Activated CD4-positive, alpha-beta T cell treated with anti-CD3 and anti-CD28 coated beads, Interleukin-2, amount 10 ng/mL, durations not matched to agents 7 days and 5 days (primary cell): ENCODE measurements at places on chromosomes 1 and 21. TPM values are rescaled to one million over a fixed set of nuclear protein-coding genes. Genes with fewer than 3 reads are reported as not detected.

GRCh38 chr1:117097443-117097842, 24.1 kb downstream of the TRIM45 start:
- DNase-seq = no peak

GRCh38 chr1:92118826-92119225, 38.7 kb downstream of the BTBD8 start:
- DNase-seq = no peak

FMN2 gene
- total RNA-seq = not detected

DNA sequence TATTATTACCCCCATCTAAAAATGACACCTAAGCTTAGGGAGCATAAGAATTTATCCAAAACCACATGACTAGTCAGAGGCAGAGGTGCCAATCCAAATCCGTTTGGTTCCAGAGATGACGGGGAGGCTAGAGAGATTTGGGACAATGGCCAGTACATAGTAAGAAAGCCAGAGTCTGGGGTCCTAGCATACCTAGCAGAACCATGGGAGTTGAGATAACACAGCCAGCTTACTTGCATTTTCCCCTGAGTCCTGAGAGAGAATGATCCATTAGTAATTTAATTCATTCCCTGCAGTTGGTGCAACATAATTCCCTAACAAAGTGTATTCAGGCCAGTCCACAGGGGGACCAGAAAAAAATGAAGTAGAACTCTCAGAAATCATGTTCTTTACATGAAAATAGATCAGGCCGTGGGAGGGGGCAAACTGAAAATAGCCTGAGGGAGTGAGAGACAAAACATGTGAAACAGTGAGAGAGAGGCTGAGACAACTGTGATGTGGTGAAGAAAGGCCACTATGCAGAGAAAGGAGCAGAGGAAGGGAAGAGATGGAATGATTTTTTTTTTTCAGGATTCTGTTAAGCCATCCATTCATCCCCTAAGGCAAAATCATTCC, 243.3 kb downstream of the BRINP2 start:
- DNase-seq = no peak

DNA sequence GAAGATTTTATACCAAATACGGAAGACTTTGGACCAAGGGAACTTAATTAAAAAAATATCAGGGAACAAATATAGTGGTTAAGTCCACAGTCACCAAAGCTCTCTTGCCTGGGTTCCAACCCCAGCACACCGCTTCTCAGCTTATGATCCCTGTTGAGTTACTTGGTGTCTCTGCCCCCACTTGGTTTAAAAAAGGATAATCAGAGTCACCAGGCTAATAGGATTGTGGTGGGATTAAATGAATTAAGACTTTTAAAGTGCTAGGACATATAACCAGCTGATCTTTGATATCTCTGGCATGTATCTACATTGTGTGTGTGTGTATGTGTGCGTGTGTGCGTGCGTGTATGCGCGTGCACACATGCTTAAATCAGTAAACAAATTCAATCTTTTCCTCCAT, 474.7 kb upstream of the DAB1 start:
- DNase-seq = no peak

GRCh38 chr1:15188130-15188524, 34.6 kb downstream of the TMEM51 start:
- no peak for DNase-seq

GRCh38 chr1:4768553-4768952, 114.1 kb downstream of the AJAP1 start:
- DNase-seq = no peak

KDF1 gene
- total RNA-seq = not detected

DNA sequence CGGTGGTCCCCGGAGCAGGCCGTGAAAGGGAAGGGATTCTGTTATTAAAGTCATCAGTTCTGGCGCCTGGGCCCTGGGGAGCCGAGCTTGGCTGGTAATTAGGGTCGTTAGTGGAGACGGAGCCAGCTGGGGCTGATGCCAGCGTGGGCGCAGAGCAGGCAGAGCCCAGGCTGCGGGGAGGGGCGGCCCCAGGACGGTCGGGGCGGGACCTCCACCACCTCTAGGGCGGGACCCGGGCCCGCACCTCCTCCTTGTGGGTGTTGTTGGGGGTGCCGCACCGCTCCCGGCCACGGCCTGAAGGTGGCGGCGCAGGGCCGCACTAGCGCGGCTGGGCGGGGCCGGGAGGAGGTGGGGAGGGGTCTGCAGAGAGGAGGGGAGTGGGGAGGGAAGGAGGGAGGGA, 470.6 kb downstream of the PTPRU start:
- peak; percentile 31 for DNase-seq

SLC16A4 gene
- 0.27 TPM for total RNA-seq

PDC gene
- not detected for total RNA-seq

DNA sequence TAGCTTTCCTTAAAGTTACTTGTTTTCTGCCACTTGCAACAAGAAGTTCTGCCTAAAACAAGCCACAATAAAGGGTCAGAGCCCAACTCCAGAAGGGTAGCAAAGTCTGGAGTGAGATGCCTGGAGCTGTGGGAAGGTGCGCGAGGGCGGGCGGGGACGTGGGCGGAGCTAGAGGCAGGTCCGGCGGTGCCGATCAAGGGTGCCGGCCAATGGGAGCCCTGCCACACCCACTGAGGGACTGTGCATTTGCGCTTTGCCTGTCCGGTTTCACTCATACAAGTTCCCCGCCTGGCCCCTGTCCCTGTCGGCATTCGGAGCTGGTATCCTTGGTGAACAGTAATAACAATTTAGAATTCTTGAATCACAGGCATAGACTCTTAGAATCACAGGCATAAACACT, 732.4 kb downstream of the MATN1 start:
- DNase-seq = no peak

GRCh38 chr1:89190017-89190416, 8.7 kb downstream of the GBP4 start:
- DNase-seq = no peak

- DNase-seq = no peak
Measured at GRCh38 chr1:46525253-46525983, 26.0 kb downstream of the KNCN start.

GRCh38 chr1:182120411-182121258, 59.1 kb upstream of the ZNF648 start:
- no peak for DNase-seq

CCDC190 gene
- not detected for total RNA-seq

RBP7 gene
- not detected for total RNA-seq

- no peak for DNase-seq
Measured at GRCh38 chr1:78520216-78520615, 29.4 kb downstream of the PTGFR start.

TAS1R1 gene
- not detected for total RNA-seq

DNA sequence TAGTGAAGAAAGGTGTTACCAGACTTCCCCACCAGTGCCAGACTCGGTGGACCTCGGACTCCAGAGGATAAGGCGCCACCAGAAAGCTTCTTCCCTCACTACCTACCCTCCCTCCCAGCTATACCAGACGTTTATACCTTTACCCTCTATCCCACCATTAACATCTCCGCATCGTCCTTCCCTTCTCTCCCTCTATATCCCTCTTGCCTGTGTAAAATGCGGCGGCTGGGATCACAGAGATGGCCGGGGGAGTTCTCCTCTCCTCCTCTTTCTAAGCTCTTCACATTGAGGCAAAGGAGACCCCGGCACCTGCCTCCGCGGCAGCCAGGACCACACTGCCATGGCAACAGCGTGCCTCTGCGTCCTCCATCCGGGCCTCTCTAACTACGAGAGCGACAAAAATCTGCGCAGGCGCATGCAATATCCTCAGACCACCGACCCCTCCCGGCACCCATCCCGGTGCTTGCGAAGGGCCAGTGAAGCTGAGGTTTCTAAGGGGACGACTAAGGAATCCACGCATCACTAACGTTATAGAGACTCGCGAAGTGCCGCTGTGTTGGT, at the start of gene CCDC181:
TSS of gene CCDC181 (minus strand) at position 394 of the 561 bp plus-strand sequence. CDS start 2,547 bp downstream, outside the sequence.
- peak; percentile 62 for DNase-seq

GRCh38 chr1:150970808-150971582, 3.6 kb downstream of the CERS2 start:
- DNase-seq = no peak

GRCh38 chr1:7954683-7955082, 6.8 kb upstream of the PARK7 start:
- no peak for DNase-seq

STUM gene
- total RNA-seq = not detected

DNA sequence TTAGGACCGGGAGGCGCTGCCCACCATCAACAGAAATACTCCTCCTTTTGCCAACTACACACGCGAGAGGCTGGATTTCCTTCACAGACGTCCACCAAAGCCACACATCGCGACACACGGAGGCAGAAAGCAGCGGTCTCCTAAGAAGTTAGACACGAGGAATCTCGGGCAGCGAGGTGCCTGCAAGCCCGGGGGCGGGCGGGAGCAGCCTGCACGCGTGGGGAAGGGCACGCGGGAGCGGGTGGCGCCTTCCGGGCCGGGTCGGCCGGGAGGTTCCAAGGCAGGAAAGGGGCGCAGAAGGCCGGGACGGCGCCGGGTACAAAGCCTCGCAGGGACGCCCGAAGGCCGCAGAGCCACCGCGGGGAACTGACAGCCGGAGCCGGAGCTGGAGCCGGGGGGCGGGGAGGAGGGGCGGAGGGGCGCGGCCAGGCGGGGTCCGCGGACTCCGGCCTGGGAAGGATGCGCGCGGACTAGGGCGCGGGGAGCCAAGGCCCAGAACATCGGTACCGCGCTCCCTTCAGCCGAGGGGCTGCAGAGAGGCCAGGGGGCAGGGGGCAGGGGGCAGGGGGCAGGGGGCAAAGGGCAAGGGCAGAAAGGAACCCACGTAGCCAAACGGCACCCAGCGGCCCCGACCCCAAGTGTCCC, 722 bp downstream of the NPHP4 start:
- DNase-seq = peak; percentile 44

SYT6 gene
- total RNA-seq = not detected

RHCE gene
- not detected for total RNA-seq

DNA sequence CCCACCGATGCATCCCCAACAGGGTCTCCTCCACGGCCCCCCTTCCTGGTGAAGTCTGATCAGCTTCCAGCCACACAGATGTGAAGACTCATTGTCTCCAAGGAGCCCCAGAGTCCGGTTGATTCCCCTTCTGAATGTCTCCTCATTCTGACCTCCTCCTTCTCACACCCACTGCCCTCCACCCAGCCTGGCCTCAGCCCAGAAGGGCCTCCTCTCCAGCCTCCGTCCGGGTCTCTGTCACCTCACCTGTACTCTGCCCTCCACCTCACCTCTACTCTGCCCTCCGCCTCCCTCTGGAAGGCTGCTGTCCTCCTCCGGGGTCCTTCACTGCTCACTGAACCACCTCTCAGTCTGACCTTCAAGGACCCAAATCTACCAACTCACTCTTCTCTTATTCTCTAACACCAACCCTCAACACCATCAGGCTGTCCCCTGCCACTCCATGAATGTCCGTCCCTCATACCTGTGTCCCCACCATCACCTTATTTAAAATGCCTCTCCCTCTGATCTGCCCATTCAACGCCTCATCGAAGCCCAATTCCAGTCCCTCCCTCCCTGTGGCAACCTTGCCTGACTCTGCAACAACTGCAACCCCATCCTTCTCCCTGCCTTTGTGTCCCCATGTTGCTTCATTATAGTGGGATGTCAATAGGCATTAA, 201.2 kb downstream of the TOMM20 start:
- no peak for DNase-seq

GRCh38 chr21:37266515-37267221, 466 bp downstream of the VPS26C start:
- DNase-seq = no peak

TMEM82 gene
- not detected for total RNA-seq

DNA sequence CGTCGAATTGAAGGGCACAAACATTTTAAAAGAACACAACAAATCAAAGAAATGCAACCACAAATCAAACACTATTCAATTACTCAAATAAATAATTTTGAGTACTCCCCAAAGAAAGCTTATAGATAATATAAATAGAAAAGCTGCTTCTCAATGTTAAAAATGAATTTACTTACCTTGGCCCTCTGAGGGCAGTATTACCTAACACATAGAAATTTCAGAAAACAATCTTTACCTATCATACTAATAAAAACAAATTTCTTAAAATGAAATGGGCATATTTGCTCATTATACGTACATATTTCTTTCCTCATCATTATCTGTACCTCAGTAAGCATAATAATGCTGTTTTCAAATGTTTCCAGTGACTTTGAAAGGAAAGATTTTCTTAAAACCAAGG, 141.8 kb downstream of the AKT3 start:
- DNase-seq = no peak

DNA sequence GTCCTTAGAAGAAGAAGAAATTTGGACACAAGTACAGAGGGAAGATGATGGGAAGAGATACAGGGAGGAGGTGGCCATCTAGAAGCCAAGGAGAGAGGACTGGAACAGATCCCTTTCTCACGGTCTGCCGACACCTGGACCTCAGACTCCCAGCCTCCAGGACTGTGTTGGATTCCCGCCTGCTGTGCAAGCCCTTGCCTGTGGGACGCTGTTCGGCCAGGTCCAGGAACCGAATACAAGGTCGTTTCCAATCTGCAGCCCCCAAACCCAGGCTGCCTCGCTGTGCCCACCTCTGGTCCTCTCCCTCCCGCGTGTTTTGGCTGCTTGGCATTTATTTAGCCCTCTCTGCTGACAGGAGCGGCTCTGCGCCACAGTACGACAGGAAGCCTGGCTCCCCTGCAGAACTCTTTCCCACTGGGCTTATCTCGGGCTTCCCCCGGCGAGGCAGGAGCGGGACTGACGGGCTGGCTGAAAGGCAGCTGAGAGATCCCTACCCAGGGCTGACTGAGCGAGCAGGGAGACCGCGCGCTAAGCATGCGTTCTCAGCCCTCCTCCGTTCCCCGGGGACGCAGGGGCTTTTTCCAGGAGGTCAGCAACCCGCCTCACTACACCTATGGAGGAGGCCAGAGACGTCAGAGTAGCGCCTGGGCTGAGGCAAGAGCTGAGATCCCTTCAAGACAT, 238.4 kb downstream of the TNR start:
- no peak for DNase-seq

DNA sequence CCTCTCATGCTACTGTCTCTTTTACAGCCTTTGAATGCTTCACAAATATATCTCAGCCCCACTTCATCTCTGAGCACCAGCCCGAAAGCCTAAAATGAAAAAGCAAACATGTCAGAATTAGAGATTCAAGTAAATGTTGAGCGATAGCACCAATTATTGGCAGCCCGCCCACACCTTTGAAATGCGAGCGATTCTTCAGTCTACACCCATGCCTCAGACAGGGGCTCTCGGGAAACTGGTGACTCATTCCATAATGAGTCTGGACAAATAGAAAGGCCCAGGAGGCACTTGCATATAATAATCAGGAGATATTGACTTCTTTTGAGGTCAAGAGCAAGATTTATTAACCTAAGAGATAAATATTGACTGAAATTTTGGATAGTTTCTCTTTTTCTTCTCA, 487.3 kb upstream of the PTBP2 start:
- no peak for DNase-seq

CLDN17 gene
- total RNA-seq = not detected

RBBP4 gene
- 311 TPM for total RNA-seq

GRCh38 chr1:117754061-117754969, 148.5 kb downstream of the TENT5C start:
- peak; percentile 56 for DNase-seq

GRCh38 chr1:211229365-211229759, 29.8 kb upstream of the RCOR3 start:
- DNase-seq = no peak

- DNase-seq = no peak
Measured at GRCh38 chr1:84939151-84939550, 46.1 kb upstream of the LPAR3 start.

- no peak for DNase-seq
Measured at GRCh38 chr1:44698138-44698537, 23.6 kb downstream of the ARMH1 start.

GRCh38 chr1:1541956-1542765, 1.7 kb upstream of the TMEM240 start:
- DNase-seq = no peak

GRCh38 chr1:223126741-223127140, 16.3 kb downstream of the TLR5 start:
- no peak for DNase-seq
